Left ventricle myocardium superior (tissue), 1 donor: ENCODE measurements at places on chromosomes 5 and 9. TPM values are rescaled to one million over a fixed set of nuclear protein-coding genes. Genes with fewer than 3 reads are reported as not detected.

DNA sequence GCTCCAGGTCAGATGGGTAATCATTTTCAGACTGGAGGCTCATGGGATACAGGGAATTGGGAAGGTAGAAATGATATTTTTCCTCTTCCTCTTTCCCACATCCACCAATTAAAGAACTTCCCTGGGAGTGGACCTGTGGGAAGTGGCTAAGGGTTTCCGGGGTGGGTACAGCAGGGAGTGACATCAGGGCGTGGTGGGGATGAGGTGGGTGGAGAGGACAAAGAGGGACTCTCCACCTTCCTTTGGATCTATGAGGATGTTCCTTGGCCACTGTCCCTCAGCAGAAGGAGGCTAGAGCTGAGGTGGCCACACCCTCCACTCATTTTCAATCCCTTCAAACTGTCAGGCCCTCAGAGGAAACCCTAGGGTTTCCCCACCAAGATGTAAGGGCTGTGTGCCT is 54.7 kb downstream of the IRF1 start:
- DNase-seq, result no peak

DNA sequence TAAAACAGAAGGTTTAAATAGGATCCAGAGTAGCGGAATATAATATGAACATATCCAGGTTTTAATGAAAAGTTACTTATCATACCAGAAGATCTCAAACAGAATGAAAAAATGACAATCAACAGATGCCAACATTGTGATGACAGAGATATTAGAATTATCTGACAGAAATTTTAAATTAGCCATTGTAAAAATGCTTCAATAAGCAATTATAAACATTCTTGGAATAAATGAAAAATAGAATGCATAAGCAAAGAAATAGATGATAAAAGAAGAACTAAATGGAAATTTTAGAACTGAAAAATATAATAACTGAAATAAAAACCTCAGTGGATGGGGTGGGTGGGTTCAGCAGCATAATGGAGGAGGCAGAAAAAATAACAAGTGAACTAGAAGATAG is 37.2 kb downstream of the ZMAT2 start:
- no peak for DNase-seq

GRCh38 chr9:116250891-116251290 is 97.3 kb downstream of the PAPPA start:
- DNase-seq, result no peak

GRCh38 chr5:82720213-82721086 is 356.7 kb downstream of the TMEM167A start:
- no peak for DNase-seq

GRCh38 chr5:113340537-113340936 is 94.3 kb downstream of the TSSK1B start:
- DNase-seq, result peak; percentile 29

- no peak for DNase-seq
Observed at GRCh38 chr5:168172760-168173223, 118.7 kb upstream of the WWC1 start.

- DNase-seq, result no peak
Observed at GRCh38 chr5:96636594-96636993, 25.6 kb upstream of the CAST start.

SOX30 gene
- not detected for total RNA-seq

PAX5 gene
- total RNA-seq, result not detected
